Activated T-helper 1 cell treated with anti-CD3 and anti-CD28 coated beads, Interleukin-12 subunit alpha, Interleukin-12 subunit beta, Interleukin-2, Interleukin-4 antibody, amounts not matched to agents 30 ng/mL and 10 ng/mL and 1 ng/mL, durations not matched to agents 14 hours and 24 hours and 36 hours (primary cell): ENCODE measurements at places on chromosomes 2 and 18. TPM values are rescaled to one million over a fixed set of nuclear protein-coding genes. Genes with fewer than 3 reads are reported as not detected.

The ANKRD53 gene
- not detected in 2 replicates for total RNA-seq

- H3K4me3 ChIP-seq, result peak overlapping the region; percentile 0
- H3K27me3 ChIP-seq, result peaks cover 2% of the 10 kb centered on the region
- H3K4me1 ChIP-seq, result peaks cover 15% of the 10 kb centered on the region
Measured at GRCh38 chr2:208415897-208416296, 9.3 kb downstream of the PTH2R start.

The LYPD6 gene
- not detected in 2 replicates for total RNA-seq

The GPR75 gene
- 3.7 TPM in 2 replicates for total RNA-seq

DNA sequence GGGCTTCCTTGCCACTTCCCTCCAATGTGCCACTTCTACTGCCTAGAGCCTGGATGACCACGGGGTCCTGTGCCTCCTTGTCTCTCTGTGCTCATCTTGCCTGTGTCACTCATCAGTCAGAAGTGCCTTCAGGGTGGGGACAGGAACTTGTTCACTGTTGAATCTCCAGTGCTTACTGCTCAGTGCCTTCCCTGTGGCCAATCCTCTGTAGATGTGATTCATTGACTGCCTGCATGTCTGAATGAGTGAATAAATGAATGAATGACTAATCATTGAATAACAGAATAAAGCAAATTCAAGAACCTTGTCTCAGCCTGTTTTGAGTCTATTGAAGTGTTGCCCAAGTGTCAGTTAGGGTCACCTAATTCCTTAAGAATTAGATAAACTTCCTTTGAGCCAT is 42.3 kb upstream of the FAM136A start:
- H3K4me3 ChIP-seq, result no peak overlapping the region
- no peaks in the 10 kb centered on the region for H3K4me1 ChIP-seq
- H3K27me3 ChIP-seq, result peaks cover 5% of the 10 kb centered on the region
- H3K27ac ChIP-seq, result no peak overlapping the region
- no peak for DNase-seq

DNA sequence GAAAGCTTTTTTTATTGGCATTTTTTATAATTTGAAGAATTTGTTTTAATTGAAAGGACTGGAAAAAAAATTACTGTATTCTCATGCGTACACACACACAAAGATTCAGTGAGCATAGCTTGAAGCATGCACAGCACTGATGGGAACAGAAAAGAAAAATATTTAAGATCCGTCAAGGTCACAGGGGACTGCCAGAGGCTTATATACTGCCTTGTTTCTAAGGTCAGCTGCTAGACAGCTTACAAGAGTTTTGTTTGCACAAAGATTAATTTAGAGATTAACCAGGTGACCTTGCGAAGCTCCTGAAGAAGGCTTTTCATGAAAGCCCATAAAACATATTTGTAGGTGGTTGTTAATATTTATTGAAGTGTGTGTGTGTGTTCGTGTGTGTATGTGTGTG is 396.3 kb downstream of the TRIB2 start:
- H3K27ac ChIP-seq, result no peak overlapping the region
- H3K4me3 ChIP-seq, result no peak overlapping the region
- DNase-seq, result no peak
- H3K27me3 ChIP-seq, result peaks cover 2% of the 10 kb centered on the region
- no peaks in the 10 kb centered on the region for H3K4me1 ChIP-seq

GRCh38 chr2:54499661-54500060 is 43.5 kb downstream of the SPTBN1 start:
- no peak overlapping the region for H3K27ac ChIP-seq
- H3K27me3 ChIP-seq, result peaks cover 10% of the 10 kb centered on the region
- H3K4me1 ChIP-seq, result no peaks in the 10 kb centered on the region
- H3K4me3 ChIP-seq, result no peak overlapping the region
- DNase-seq, result no peak
- no peaks in the 10 kb centered on the region for H3K36me3 ChIP-seq

- H3K4me3 ChIP-seq, result no peak overlapping the region
- no peaks in the 10 kb centered on the region for H3K27me3 ChIP-seq
- H3K4me1 ChIP-seq, result no peaks in the 10 kb centered on the region
- H3K36me3 ChIP-seq, result no peaks in the 10 kb centered on the region
Measured at GRCh38 chr18:26504831-26505230, 43.5 kb downstream of the KCTD1 start.

The LBX2 gene
- 0.54 and 1.1 TPM in 2 replicates for total RNA-seq

The DNAH7 gene
- not detected in 2 replicates for total RNA-seq

The MPP4 gene
- total RNA-seq, result not detected in 2 replicates

The LIMS3 gene
- total RNA-seq, result 0.12 and 0.36 TPM in 2 replicates

- H3K27ac ChIP-seq, result no peak overlapping the region
- no peaks in the 10 kb centered on the region for H3K36me3 ChIP-seq
- no peaks in the 10 kb centered on the region for H3K4me1 ChIP-seq
- no peak overlapping the region for H3K4me3 ChIP-seq
Measured at GRCh38 chr2:70369082-70369481, 67.2 kb upstream of the FAM136A start.
